ENCODE measurements at places on chromosomes 16 and 17. TPM values are rescaled to one million over a fixed set of nuclear protein-coding genes. Genes with fewer than 3 reads are reported as not detected.
A peak's percentile ranks its signal among the peaks of the same experiment; 100 is the strongest.

GRCh38 chr16:60929-61878 lies 7.6 kb downstream of the SNRNP25 start:
- DNase-seq = peak; percentile 27
- H3K4me3 ChIP-seq = no peak overlapping the region
- no peak overlapping the region for H3K27ac ChIP-seq
- no peaks in the 10 kb centered on the region for H3K4me1 ChIP-seq
- H3K36me3 ChIP-seq = peaks cover 2% of the 10 kb centered on the region

- no peaks in the 10 kb centered on the region for H3K27me3 ChIP-seq
- H3K27ac ChIP-seq = no peak overlapping the region
- peaks cover 1% of the 10 kb centered on the region for H3K4me1 ChIP-seq
- no peaks in the 10 kb centered on the region for H3K36me3 ChIP-seq
Observed at GRCh38 chr17:14604591-14605266, 303.8 kb downstream of the HS3ST3B1 start.

GRCh38 chr16:87918338-87918737 lies 18.0 kb downstream of the CA5A start:
- no peaks in the 10 kb centered on the region for H3K36me3 ChIP-seq
- H3K4me1 ChIP-seq = peaks cover 1% of the 10 kb centered on the region
- no peaks in the 10 kb centered on the region for H3K27me3 ChIP-seq
- no peak overlapping the region for H3K4me3 ChIP-seq

- H3K36me3 ChIP-seq = no peaks in the 10 kb centered on the region
- peak overlapping the region; percentile 64 for H3K27ac ChIP-seq
- peaks cover 4% of the 10 kb centered on the region for H3K4me1 ChIP-seq
- peak overlapping the region; percentile 68 for H3K4me3 ChIP-seq
- H3K27me3 ChIP-seq = peaks cover 15% of the 10 kb centered on the region
Observed at GRCh38 chr16:47037396-47037745, 63.9 kb upstream of the DNAJA2 start.

DNA sequence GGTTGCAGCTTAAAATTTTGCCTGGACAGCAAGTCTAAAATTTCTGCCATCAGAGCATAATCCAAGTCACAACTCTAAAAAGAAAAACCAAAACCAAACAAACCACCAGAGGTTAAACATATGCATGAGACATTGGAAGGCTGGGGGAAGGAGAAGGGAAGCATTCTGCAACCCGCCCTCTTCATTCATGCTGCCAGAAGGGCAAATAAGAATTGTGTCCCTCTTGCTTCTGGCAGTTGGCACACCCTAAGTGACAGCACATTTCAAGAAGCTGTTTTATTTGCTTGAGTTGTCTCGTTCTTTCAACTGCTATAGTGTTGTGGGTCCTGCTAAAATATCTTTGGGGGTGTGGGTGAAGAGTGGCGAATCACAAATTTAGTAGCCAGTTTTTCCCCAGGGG lies 99.6 kb downstream of the SKAP1 start:
- H3K36me3 ChIP-seq = peaks cover 11% of the 10 kb centered on the region
- peaks cover 19% of the 10 kb centered on the region for H3K4me1 ChIP-seq
- no peaks in the 10 kb centered on the region for H3K27me3 ChIP-seq
- no peak overlapping the region for H3K27ac ChIP-seq

- no peaks in the 10 kb centered on the region for H3K36me3 ChIP-seq
- H3K27ac ChIP-seq = peak overlapping the region; percentile 47
- no peak overlapping the region for H3K4me3 ChIP-seq
- H3K27me3 ChIP-seq = peaks cover 11% of the 10 kb centered on the region
- H3K4me1 ChIP-seq = peaks cover 12% of the 10 kb centered on the region
Observed at GRCh38 chr16:53372992-53373871, 61.0 kb upstream of the RBL2 start.

DNA sequence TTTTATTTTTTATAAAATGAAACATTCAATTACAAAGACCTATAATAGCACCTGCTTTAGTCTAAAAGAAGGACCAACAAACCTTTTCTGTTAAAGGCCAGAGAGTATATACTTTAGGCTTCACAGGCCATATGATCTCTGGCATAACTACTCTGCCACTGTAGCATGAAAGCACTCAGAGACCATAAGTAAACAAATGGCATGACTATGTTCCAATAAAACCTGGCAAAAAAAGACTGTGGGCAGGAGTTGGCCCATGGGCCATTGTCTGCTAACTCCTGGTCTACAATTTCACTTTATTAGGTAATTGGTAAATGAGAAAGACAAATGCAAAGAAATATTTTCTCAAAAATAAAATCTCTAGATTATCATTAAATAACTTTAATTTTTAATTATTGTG lies 14.9 kb downstream of the CEP112 start:
- peaks cover 5% of the 10 kb centered on the region for H3K27me3 ChIP-seq
- no peaks in the 10 kb centered on the region for H3K4me1 ChIP-seq
- H3K4me3 ChIP-seq = no peak overlapping the region
- H3K27ac ChIP-seq = no peak overlapping the region

KLHL10 gene
- total RNA-seq = not detected

KRTAP4-3 gene
- not detected for total RNA-seq

RNU2-1 gene
- 8,381 TPM for total RNA-seq

NGFR gene
- total RNA-seq = not detected

All from activated naive CD8-positive, alpha-beta T cell treated with anti-CD3 and anti-CD28 coated beads, Interleukin-2, amount 10 ng/mL, durations not matched to agents 7 days and 5 days (primary cell).